Tibial artery (tissue), 4 donors: ENCODE measurements at places on chromosomes 1 and 21.

GRCh38 chr1:32249831-32250525, 1.1 kb upstream of the LCK start:
- DNase-seq, result no peak

GRCh38 chr21:45973475-45974072, 8.0 kb upstream of the COL6A1 start:
- peak; percentile 84 for DNase-seq

DNA sequence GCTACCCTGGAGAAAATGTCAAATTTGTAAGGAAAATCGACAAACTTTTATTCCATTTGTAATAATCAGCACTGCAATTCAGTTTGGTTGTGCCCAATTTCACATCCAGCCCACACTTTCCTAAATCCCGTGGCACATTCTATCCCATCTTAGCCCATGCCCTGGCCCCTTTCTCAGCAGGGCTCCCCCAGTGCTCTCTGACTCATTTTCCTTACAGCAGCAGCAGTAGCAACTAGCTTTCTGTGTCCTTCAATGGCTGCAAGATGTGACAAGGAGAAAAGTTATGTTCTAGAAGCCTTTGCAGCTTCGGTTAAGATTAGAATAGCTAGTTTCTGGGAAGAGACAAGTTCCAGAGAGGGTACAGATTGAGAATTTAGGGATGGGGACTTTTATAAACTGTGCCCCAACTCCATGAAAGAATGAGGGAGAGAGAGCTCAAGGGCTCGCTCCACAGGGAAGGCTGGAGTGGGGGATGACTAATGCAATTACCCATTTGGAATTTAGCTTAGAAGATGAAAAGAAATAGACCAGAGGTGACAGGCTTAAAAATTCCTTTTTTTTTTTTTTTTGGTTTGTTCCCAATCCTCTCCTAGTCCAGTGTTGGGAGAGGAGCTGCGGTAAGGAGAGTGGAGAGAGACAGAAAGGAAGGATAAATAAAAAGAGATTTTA, 47.0 kb upstream of the POU2F1 start:
- DNase-seq, result no peak

- DNase-seq, result no peak
These were observed 7.3 kb upstream of the CACNA1S start for GRCh38 chr1:201119206-201120197.

GRCh38 chr21:14901482-14901958, 163.3 kb downstream of the NRIP1 start:
- DNase-seq, result no peak
